ENCODE measurements at places on chromosomes 11 and 22. TPM values are rescaled to one million over a fixed set of nuclear protein-coding genes. Genes with fewer than 3 reads are reported as not detected.

OR5L1 gene
- total RNA-seq: not detected

SCGB2A2 gene
- total RNA-seq: not detected

SULT4A1 gene
- total RNA-seq: not detected

SORL1 gene
- total RNA-seq: 26.9 TPM

CRYBB3 gene
- total RNA-seq: not detected

ART5 gene
- total RNA-seq: not detected

GGTLC3 gene
- total RNA-seq: not detected

EIF4ENIF1 gene
- total RNA-seq: 20.6 TPM

MPZL3 gene
- total RNA-seq: 3.2 TPM

CDC42BPG gene
- 1.2 TPM for total RNA-seq

PGA5 gene
- total RNA-seq: not detected

SGSM1 gene
- total RNA-seq: 11.1 TPM

ZC3H12C gene
- total RNA-seq: 13.7 TPM

PTPN5 gene
- 6.1 TPM for total RNA-seq

CARNS1 gene
- total RNA-seq: 10.8 TPM

OR52A1 gene
- not detected for total RNA-seq

TRIM49 gene
- not detected for total RNA-seq

SLC22A25 gene
- total RNA-seq: not detected

CASP5 gene
- total RNA-seq: 4.0 TPM

Measured in thoracic aorta (tissue), 2 donors.